Kidney (tissue), 22 donors: ENCODE measurements at places on chromosomes 11 and 22.

GRCh38 chr11:66012946-66013761 lies 1.3 kb downstream of the CST6 start:
- DNase-seq: no peak

DNA sequence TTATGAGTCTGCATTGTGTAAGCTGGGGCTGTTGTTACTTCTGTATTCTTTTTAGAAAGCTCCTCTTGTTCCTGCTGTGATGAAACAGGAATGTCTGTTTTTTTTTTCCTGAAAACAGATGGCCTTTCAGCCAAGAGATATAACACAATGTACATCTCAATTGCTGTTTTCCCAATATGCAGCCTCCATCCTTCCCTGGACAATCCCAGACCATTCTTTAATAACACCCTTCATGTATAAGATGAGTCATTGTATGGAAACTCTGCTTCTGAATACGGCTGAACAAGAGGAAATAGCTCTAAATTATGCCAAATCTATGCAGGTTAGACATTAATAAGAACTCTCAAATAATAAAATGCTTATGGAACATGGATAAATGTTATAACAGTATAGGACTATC lies 60.2 kb upstream of the LRRC4C start:
- DNase-seq: no peak

- no peak for DNase-seq
Observed at GRCh38 chr22:29275167-29275566, 7.1 kb downstream of the EWSR1 start.

GRCh38 chr22:17785185-17786184 lies 11.2 kb upstream of the BID start:
- DNase-seq: no peak

DNA sequence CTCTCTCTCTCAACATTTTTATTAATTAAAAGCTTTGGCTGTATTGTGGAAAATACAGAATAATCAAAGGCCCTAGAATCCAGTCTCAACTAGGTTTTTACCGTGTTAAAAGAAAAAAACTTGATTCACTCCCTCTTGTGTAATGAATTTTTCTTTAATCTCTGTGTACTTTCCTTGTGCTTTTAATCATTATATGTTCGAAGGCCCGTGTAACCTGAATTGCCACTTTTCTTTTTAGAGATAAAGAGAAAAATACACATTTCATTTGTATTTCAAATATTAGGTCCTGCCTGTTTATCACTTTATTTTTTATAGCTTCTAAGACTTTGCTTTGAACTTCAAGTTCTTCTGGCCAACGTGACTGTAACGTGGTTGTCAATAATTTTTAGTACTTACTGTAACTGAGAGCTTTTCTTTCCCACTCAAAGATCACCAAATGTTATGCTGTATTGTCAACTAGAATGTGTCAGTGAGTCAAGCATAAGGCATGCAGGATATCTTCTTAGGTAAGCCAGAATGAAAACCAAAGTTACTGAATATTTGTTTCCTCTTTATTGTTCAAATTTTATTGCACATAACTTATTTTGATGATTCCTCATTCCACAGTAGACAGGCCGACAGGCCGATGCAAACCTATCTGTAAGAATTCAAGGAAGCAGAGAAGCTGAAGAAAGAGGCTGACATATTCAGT lies 23.3 kb upstream of the FAR1 start:
- DNase-seq: no peak

DNA sequence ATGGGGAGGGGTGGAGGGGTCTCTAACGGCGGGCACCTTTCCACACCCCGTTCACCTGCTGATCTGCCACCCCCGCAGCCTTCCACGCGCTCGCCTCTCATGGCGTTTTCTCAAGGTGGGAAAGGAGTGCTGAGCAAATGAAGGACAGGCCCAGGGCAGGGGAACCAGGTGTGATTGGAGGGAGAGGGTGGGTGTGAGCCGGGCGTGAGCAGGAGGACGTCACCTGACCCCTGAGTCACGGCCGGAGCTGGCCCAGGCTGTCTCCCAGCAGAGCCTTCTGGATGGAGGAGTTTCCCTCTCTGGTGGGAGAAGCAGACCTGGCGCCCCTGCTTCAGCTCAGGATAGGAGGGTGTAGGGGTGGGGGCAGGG lies 14.0 kb upstream of the ARHGAP8 start:
- peak; percentile 34 for DNase-seq

DNA sequence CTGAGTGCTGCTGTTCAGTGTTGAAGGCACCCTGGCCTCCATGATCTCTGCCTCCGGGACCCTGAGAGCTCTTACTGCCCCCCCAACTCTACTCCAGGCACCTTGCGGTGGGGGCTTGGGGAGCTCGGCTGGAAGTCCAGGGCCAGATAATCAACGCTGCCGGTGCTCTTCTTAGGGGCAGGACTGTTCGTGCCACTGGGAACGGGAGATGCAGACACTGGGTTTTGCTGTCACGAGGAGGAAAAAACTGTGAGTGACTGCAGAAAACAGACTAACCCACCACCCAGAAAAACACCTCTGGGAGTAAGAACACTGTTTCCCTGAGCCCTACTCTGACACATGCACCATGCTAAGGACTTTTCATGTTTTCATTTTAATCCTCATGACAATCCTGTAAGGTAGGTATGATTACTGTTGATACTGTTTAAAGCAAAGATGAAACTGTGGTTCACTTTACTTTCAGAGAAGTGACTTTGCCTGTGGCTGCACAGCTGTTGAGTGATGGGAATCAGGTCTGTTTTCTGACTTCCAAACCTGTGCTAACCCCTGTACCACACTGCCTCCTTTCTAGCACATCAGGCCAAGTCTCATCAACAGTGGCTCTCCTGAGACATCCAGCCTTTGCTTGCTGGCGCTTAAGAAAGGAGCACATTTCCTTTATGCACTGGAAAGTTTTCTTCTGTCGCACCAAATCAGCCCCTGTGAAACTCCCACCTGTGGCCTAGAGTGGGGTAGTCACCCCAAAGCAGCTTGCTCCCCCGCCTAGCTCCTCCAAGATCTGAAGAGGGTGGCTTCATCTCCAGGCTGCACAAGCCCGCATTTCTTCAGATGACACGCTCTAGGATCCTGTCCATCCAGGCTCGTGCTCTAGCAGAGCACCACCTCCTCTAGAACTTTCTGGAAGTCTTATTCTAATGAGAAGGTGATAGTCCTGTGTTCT lies 31.8 kb downstream of the USP35 start:
- DNase-seq: no peak

- DNase-seq: no peak
Observed at GRCh38 chr11:10590218-10590915, 21.9 kb upstream of the LYVE1 start.

- no peak for DNase-seq
Observed at GRCh38 chr11:93028960-93029522, 59.6 kb downstream of the MTNR1B start.

DNA sequence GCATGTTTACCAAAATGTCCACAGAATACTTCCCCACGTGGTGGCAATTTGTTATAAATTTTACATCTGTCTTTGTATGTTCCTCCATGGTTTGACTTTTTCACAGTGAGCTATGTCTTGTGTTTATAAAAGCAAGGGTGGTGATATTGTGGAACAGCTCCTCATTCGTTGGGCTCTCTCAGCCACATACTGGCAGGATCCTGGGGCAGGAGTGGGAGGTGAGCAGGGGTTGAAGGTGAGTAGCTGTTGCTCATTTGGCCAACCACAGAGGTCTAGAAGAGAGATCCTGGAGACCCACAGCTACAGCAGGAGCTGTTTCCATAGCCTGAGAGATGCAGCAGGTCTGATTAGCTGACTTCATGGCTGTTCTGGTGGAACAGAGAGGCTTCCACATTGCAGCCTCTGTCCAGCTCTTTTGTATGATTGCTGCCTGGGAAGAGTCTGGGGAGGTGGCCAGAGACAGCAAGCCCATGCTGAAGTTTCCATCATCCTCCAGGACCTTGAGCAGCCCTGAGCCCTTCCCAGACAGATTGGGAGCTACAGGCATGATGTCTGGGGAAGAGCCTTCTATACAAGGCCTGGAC lies 128.1 kb downstream of the LDLRAD3 start:
- no peak for DNase-seq

DNA sequence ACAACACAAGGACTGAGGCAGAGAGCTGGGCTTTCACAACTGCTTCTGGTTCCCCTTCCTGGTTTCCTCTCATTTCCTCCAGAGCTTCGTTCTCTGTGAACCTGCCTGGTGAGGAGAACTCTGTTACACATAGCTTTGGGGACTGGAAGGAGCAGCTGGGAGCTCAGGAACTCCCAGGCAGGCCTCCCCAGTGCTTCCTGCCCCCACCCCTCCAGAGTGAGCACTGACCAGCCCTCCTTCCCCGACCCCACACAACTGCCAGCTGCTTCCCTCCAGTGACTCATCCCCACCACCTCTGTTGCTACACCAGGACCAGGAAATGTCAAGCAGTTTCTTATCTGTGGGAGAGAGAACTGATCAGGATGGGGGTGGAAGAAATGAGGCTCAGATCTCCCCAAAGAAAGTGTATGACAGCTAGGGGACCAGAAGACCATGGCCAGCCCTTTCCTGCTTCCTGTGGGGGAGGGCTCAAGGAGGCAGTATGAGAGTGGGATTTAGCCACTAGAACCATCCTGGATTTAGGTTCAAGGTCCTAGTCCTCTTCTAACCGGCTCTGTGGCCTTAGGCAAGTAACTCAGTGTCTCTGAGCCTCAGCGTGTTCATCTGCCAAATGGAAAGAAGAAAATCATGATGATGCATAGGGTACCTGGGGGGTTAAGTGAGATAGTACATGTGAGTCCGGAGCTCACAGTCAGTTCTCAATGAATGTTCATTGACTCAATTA lies 4.5 kb upstream of the TP53I11 start:
- DNase-seq: peak; percentile 39

DNA sequence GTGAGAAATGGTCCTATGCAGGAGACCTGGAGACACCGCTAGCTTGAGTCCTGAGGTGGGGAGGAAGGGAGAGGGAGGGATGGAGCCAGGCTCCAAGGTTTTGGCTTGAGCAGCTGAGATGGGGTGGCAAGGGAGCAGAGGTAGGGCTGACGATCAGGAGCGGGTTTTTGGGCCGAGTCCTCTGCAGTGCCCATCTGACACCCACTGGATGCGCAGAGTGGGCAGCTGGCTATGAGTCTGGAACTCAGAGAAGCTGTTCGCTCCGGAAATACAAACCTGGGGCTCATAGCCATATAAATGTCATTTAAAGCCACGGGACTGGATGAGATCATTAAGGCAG lies 453 bp upstream of the MAFF start:
- DNase-seq: no peak

GRCh38 chr11:120389693-120390584 lies 53.7 kb downstream of the ARHGEF12 start:
- no peak for DNase-seq

- peak; percentile 4 for DNase-seq
Observed at GRCh38 chr22:36753120-36753802, 22.7 kb downstream of the IFT27 start.

DNA sequence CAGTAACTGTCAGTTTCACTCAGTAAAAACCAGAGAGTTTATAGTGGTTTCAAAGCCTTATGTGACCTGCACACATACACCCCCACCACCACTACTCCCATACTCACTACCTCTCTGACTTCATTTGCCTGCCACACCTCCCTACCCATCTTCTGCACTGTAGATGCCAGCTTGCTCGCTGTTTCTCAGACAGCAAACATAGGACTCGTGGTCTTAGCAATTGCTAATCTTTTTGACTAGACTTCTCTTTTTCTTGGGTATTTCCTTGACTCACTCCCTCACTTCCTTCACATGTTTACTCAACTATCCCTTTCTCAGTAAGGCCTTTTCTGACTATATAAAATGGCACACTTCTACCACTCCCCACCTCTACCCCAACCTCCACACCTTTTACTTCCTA lies 27.8 kb downstream of the CEP295 start:
- no peak for DNase-seq

DNA sequence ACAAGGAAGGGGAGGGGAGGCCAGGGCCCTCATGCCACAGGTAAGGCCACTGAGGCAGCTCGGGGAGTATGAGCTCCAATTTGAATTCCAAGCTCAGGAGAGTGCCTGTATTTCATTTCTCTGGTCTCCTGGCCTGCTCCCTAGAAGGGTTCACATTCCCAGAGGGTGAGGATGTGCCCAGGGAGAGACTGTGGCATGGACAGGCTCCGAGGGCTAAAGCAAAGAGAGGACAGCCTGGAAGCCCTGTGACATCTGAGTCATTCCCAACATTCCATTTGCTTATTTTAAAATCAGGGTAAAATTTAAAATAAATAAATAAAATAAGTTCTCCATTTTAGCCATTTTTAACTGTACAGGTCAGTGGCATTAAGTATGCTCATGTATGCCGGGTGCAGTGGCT lies 18.6 kb upstream of the FOLR1 start:
- no peak for DNase-seq

DNA sequence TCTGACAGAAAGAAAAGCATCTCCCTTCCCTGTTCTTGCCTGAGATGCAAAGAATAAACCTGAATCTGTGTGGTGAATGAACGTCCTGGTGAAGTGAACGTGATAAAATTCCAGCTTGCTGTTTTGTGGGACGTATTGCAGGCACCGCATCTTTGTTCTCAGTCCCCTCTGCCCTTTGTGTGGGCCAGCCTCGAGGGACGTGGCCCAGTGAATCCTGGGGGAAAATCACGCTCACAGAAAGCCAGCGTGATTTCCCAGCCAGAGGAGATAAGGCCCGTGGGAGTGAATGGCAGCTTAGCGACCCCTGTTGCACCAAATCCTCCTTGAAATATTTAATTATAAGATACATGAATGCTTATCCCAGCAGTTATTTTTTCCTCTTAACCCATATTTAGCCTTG lies 129.1 kb downstream of the COMMD9 start:
- no peak for DNase-seq

DNA sequence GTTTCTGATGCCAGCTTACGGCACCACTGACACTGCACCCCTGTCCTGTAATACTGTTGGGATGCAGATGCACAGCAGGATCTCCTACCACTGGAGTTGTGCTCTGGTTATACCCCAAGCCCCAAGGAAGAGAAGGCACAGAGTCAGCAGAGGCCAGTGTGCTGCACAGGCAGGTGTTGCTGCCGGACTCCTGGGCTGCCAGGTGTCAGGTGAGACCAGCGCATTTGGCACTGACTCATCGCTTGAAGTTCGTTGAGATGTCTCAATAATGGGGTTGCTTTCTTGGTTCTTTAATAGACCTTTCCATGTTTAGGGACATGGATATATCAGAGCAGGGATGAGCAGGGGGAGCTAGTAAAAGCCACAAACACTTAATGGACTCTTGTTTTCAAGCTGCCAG lies 75.7 kb upstream of the TTC12 start:
- DNase-seq: no peak

DNA sequence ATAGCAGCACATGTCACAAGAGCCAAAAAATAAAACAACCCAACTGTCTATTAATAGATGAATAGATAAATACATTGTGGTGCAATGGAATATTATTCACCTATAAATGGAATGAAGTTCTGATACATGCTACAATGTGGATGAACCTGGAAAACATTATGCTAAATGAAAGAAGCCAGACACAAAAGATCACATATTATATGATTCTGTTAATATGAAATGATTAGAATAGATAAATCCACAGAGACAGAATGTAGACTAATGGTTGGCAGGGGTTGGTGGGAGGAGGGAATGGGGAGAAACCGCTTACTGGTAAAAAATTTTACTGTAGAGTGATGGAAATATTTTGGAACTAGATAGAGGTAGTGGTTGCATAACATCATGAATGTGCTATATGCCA lies 32.9 kb upstream of the RRM1 start:
- no peak for DNase-seq
